Upper lobe of left lung (tissue), 6 donors: ENCODE measurements at places on chromosomes 5 and 9. TPM values are rescaled to one million over a fixed set of nuclear protein-coding genes. Genes with fewer than 3 reads are reported as not detected.

- DNase-seq = no peak
- no peak overlapping the region for H3K27ac ChIP-seq
- H3K27me3 ChIP-seq = no peaks in the 10 kb centered on the region
- H3K36me3 ChIP-seq = no peaks in the 10 kb centered on the region
- no peaks in the 10 kb centered on the region for H3K4me1 ChIP-seq
- no peak overlapping the region for H3K4me3 ChIP-seq
Observed at GRCh38 chr9:7653262-7653661, 146.3 kb downstream of the DMAC1 start.

Gene PCDHGA2
- total RNA-seq = 1.8 TPM

DNA sequence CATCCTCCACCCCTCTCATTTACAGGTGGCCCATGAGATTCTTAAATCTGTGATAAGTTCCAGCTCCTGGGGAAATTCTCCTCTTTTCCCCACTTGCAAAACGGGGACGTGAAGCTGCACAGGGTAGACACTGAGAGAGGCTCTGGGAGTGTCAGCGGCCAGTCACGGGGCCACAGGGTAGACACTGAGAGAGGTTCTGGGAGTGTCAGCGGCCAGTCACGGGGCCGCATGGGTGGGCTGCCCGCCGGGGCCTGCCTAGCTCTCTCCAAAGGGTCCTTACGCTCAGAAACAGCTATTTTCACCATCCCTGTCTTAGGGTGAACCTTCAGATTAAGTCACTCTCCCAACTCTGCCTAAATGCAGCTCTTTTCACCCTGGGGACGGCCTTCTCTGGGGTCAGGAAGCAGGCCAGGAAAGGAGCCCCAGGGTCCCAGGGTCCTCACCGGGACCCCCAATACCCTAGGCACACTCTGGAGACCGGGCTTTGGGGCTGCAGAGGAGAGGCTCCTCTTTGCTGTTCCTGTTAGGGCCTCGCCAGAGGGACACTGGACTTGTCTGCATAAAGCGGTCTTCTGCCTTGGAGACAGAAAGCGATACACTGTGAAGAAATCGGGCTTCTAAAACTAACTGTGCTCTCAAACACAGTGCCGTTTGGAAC lies 1.5 kb downstream of the FAM78A start:
- H3K4me3 ChIP-seq = peak overlapping the region; percentile 18
- DNase-seq = peak; percentile 75
- no peaks in the 10 kb centered on the region for H3K36me3 ChIP-seq
- no peaks in the 10 kb centered on the region for H3K27me3 ChIP-seq
- peak overlapping the region; percentile 91 for H3K27ac ChIP-seq
- H3K4me1 ChIP-seq = peaks cover 54% of the 10 kb centered on the region

DNA sequence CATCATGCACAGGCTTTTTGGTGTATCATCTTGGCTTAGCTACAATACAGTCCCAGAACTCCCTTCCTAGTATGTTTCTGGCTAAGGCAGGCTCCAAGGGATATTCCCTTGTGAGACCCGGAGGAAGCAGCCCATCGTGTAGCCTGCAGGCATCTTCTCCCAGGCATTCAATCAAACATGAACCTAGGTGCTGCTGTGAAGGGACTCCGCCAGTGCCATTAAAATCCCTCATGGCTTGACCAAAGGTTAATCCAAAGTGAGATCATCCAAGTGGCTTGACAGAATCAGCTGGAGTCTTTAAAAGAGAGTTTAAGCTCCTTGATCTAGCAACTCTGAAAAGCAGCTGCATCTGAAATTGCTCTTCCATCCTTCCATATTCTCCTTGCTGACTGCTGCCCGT lies 333.9 kb downstream of the DIRAS2 start:
- H3K4me3 ChIP-seq = no peak overlapping the region
- no peaks in the 10 kb centered on the region for H3K36me3 ChIP-seq
- no peak overlapping the region for H3K27ac ChIP-seq
- H3K27me3 ChIP-seq = no peaks in the 10 kb centered on the region
- DNase-seq = no peak

DNA sequence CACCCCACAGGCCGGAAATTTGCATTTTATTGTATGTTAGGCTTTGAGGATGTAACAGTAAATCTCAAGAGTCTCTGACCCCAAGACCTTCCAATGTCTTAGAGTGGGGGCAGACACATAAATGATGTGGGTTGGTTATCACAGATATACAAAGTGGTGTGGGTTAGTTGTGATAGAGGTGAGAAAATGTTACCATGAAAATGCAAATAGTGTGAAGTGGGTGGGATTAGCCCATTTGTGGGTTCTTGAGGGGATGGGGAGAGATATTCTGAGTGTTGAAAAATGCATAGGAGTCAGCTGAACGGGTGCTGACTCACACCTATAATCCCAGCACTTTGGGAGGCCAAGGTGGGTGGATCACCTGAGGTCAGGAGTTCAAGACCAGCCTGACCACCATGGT lies 7.9 kb upstream of the RNF145 start:
- no peak overlapping the region for H3K27ac ChIP-seq
- H3K27me3 ChIP-seq = no peaks in the 10 kb centered on the region

DNA sequence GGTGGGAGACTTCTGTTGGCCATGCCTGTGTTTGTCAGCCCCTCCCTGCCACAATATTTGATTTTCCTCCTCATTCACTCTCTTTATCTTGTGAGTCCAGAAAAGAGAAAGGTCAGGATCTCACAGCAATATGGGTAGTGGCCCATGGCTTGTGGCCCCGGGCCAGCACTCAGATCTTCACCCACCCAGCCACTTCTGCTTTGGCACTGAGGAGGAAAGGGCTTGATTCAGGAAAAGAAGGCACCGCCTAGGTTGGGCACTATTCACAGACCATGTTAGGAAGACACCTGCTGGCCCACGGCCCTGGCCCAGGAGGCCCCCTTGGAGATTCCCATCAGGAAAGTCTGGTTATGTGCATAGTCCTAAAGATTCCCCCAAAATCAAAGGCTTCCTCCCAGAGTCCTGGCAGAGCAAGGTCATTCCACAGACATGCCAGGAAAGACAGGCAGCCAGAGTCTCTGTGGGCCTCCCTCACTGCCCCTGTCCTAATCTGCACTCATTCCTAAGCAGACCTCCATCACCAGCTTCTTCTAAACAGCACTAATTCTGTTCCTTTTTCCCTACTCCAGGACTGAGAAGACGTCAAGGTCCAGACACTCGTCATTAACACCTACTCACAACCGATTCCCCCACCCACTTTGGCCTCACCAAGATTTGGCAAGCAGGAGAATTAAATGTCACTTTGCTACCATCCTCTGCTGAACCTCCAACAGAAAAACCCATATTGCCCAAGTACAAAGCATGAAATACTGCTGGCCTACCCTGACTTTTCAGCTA lies 179.3 kb downstream of the DEPDC1B start:
- no peak for DNase-seq
- H3K4me3 ChIP-seq = no peak overlapping the region
- no peaks in the 10 kb centered on the region for H3K36me3 ChIP-seq
- H3K4me1 ChIP-seq = no peaks in the 10 kb centered on the region
- no peak overlapping the region for H3K27ac ChIP-seq

- H3K27ac ChIP-seq = no peak overlapping the region
- H3K36me3 ChIP-seq = peaks cover 5% of the 10 kb centered on the region
- no peaks in the 10 kb centered on the region for H3K27me3 ChIP-seq
Observed at GRCh38 chr9:15499139-15499538, 11.6 kb downstream of the PSIP1 start.

DNA sequence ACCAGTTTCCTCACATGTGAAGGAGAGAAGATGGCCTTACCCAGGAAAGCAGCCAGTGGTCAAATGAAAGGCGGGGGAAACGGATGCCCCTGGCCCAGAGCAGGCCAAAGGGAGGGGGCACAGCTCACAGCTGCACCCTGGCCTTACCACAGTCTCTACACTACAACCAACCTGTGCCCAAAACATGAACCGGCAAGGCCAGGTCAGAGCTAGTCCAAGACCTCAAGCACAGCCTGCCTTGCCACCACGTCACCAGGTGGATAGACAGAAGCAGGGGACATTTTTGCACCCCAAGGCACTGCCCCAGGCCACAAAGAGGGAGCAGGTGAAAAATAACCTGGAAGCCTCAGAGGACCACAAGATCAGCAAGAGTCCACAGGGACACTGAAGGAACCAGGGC lies 4.5 kb downstream of the GRIN1 start:
- no peaks in the 10 kb centered on the region for H3K4me1 ChIP-seq
- H3K36me3 ChIP-seq = no peaks in the 10 kb centered on the region
- peaks cover 44% of the 10 kb centered on the region for H3K27me3 ChIP-seq
- H3K27ac ChIP-seq = no peak overlapping the region

Gene FBP1
- total RNA-seq = 145 TPM

Gene ADRA1B
- total RNA-seq = 3.4 TPM

- H3K4me3 ChIP-seq = no peak overlapping the region
- DNase-seq = no peak
- H3K27me3 ChIP-seq = no peaks in the 10 kb centered on the region
- H3K36me3 ChIP-seq = no peaks in the 10 kb centered on the region
- H3K27ac ChIP-seq = no peak overlapping the region
- H3K4me1 ChIP-seq = no peaks in the 10 kb centered on the region
Observed at GRCh38 chr5:53071298-53071697, 38.3 kb downstream of the MOCS2 start.

- H3K27ac ChIP-seq = peak overlapping the region; percentile 82
- DNase-seq = no peak
- H3K36me3 ChIP-seq = no peaks in the 10 kb centered on the region
- H3K27me3 ChIP-seq = no peaks in the 10 kb centered on the region
- H3K4me3 ChIP-seq = peak overlapping the region; percentile 46
Observed at GRCh38 chr9:136995362-136995761, 1.0 kb downstream of the CLIC3 start.

GRCh38 chr5:172564188-172564587 lies 76.9 kb upstream of the NEURL1B start:
- no peak overlapping the region for H3K4me3 ChIP-seq
- H3K36me3 ChIP-seq = no peaks in the 10 kb centered on the region
- no peaks in the 10 kb centered on the region for H3K27me3 ChIP-seq
- no peak for DNase-seq

DNA sequence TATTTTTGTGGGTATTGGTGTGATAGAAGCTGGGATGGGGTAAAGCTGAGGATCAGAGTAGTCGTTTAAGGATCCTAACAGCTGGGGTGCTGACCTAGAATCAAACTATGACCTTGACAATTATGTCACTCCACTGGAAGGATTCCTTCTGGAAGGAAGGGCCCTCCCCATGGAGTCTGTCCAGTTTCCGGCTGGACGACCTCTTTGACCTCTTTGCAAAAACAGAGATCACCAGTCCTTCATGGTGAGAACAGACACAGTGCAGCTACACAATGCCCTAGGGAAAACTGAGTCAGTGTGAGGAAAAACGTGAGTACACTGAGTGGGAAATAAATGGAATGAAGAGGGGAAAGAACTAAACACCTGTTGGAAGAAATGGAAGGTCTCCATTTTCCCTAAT lies 445.6 kb downstream of the MAT2B start:
- no peak overlapping the region for H3K27ac ChIP-seq
- H3K4me3 ChIP-seq = no peak overlapping the region
- no peak for DNase-seq
- no peaks in the 10 kb centered on the region for H3K4me1 ChIP-seq

DNA sequence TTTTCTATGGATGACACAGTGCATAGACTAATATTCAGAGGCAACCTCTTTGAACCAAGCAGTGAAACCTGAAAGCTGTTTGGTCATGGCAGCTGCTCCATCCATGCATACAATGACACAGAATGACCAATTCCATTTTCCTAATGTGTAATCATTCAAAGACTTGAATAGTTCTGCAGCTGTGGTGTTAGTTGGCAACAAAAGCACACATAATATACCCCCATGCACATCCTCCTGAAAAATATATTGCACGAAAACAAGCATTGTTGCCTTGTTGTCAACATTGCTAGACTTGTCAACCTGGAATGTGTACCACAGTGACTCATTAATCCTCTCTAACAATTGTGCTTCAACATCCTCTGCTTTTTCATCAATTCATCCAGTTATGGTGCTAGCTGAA lies 71.0 kb upstream of the SEMA6A start:
- H3K4me1 ChIP-seq = no peaks in the 10 kb centered on the region
- no peak overlapping the region for H3K27ac ChIP-seq
- no peak overlapping the region for H3K4me3 ChIP-seq
- H3K36me3 ChIP-seq = no peaks in the 10 kb centered on the region
